ENCODE measurements at places on chromosomes 5 and 9. TPM values are rescaled to one million over a fixed set of nuclear protein-coding genes. Genes with fewer than 3 reads are reported as not detected.

INSL6 gene
- not detected for polyA plus RNA-seq

ABCA1 gene
- polyA plus RNA-seq = 14.2 TPM

- no peak for DNase-seq
Measured at GRCh38 chr5:116090302-116090701, 5.5 kb downstream of the COMMD10 start.

DNA sequence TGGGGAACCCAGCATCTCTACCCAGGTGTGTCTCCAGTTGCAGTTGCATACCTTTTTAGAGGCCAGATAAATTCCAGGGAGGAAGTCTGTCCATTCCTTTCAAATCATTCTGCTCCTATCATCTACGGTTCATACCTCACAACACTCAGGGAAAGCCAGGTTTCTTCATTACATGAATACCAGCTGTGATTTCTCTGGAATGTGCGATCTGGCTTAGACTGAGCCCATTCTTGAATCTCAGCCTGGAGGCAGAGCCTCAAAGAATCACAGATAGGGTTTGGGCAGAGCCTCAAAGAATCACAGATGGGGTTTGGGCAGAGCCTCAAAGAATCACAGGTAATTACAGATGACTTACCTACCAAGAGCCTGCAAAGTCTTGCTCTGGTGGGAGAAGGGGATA is 7.2 kb downstream of the P4HA2 start:
- DNase-seq = no peak

GRCh38 chr9:22976454-22976853 is 529.8 kb downstream of the DMRTA1 start:
- DNase-seq = no peak

GRCh38 chr9:127554966-127555839 is 56.9 kb upstream of the STXBP1 start:
- DNase-seq = no peak

GRCh38 chr9:85112391-85112790 is 442.9 kb downstream of the NTRK2 start:
- DNase-seq = no peak

- DNase-seq = no peak
Measured at GRCh38 chr5:168327994-168328393, 36.5 kb downstream of the WWC1 start.

PCDHGA10 gene
- polyA plus RNA-seq = 1.6 TPM

AK1 gene
- 57.2 TPM for polyA plus RNA-seq

DNA sequence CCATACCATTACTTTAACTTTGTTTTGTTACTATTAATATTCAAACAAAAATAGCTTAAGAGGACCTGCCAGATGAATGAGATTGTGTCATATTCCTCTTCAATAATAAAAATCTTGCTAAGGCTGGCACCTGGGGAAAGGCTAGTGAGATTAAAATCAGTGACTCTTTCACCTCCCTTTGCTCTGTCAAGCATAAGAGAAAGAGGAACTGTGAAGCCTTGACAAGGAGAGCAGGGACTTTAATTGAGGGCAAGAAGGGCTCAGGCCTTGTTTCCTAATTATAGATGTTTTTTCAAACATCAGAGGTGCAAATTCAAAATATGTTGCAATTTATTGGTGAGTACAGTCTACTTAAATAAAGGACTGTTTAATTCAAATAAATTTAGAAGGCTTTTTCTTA is 91.7 kb downstream of the SPATA31D1 start:
- no peak for DNase-seq

GRCh38 chr5:128253161-128253560 is 169.6 kb downstream of the SLC12A2 start:
- DNase-seq = no peak

GRCh38 chr9:104786293-104786692 is 22.4 kb downstream of the NIPSNAP3B start:
- no peak for DNase-seq

DNA sequence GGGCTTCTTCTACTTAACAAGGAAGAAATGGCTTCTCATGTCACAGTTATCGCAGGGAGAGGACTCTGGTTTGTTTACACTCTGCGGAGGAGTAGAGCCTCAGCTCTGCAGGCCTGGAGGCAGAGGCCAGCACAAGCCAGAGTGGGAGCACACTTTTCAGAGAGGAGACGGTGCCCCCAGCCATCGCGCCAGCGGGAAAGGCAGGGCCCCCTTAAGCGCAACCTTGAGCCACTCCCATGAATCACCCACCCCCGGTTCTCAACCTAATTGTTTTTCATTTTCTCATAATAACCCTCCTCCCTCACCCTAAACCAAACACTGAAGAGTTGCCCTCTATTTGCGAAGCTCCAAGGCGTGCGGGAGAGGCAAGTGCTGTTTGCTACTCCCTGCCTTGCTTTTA is 208.4 kb upstream of the TBCA start:
- no peak for DNase-seq
